Liver (tissue), 10 donors: ENCODE measurements at places on chromosomes 12 and 14. TPM values are rescaled to one million over a fixed set of nuclear protein-coding genes. Genes with fewer than 3 reads are reported as not detected.

DNA sequence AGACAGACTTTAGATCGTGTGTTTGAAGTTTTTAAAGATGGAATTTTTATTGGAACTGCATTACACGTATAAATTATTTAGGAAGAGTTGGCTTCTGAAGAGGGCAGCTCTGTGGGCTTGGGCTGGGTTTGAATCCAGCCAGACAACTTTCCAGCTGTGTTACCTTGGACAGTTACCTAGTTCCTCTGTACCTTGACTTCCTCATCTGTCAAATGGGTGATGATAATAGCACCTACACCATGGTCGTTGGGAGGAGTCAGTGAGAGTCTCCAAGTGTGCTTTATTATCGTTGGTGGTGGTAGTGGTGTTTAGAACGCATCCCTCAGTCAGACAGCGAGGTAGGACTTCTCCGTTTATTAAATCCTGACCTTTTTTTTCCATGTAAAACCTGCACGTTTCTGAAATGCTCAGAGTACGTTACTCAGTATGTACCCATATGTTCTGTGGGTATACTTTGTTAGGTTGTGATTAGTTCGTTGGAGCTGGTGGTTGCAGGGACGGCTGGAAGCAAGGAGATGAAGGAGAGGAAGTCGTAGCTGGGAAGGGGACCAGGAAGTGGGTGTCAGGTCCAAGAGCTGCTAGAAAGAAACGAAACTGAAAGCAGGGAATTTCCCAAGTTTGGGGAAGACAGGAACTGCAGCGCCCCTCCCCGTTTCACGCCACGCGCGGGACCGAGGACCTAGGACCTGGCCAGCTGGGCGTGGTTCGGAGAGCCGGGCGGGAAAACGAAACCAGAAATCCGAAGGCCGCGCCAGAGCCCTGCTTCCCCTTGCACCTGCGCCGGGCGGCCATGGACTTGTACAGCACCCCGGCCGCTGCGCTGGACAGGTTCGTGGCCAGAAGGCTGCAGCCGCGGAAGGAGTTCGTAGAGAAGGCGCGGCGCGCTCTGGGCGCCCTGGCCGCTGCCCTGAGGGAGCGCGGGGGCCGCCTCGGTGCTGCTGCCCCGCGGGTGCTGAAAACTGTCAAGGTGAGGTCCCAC is at the start of gene OAS3:
Gene OAS3 (plus strand): TSS at position 734 of the 979 bp plus-strand sequence. CDS start 57 bp downstream, at position 791.
- H3K36me3 ChIP-seq = no peaks in the 10 kb centered on the region
- peak within 1 kb of the TSS; percentile 66 for H3K27ac ChIP-seq
- peak; percentile 60 for DNase-seq
- peak within 1 kb of the TSS; percentile 84 for H3K4me3 ChIP-seq
- peaks cover 12% of the 10 kb centered on the region for H3K4me1 ChIP-seq
- H3K27me3 ChIP-seq = no peaks in the 10 kb centered on the region

TAS2R50 gene
- not detected for polyA plus RNA-seq

GRCh38 chr14:36515896-36516718 is 3.9 kb downstream of the NKX2-1 start:
- H3K36me3 ChIP-seq = no peaks in the 10 kb centered on the region
- no peak for DNase-seq
- no peak overlapping the region for H3K27ac ChIP-seq
- no peak overlapping the region for H3K4me3 ChIP-seq
- H3K27me3 ChIP-seq = peaks cover 32% of the 10 kb centered on the region

GRCh38 chr14:52473557-52473956 is 78.7 kb downstream of the TXNDC16 start:
- H3K4me1 ChIP-seq = no peaks in the 10 kb centered on the region
- DNase-seq = no peak
- no peak overlapping the region for H3K27ac ChIP-seq
- no peak overlapping the region for H3K4me3 ChIP-seq
- no peaks in the 10 kb centered on the region for H3K27me3 ChIP-seq

GRCh38 chr12:52687497-52688385 is 7.5 kb upstream of the KRT1 start:
- H3K36me3 ChIP-seq = no peaks in the 10 kb centered on the region
- no peak overlapping the region for H3K4me3 ChIP-seq
- no peak overlapping the region for H3K27ac ChIP-seq
- no peak for DNase-seq

AMHR2 gene
- polyA plus RNA-seq = 1.3 TPM

GRCh38 chr12:104506676-104507401 is 50.1 kb downstream of the CHST11 start:
- H3K4me3 ChIP-seq = no peak overlapping the region
- no peaks in the 10 kb centered on the region for H3K27me3 ChIP-seq
- no peak for DNase-seq
- H3K27ac ChIP-seq = no peak overlapping the region
- no peaks in the 10 kb centered on the region for H3K36me3 ChIP-seq
- H3K4me1 ChIP-seq = no peaks in the 10 kb centered on the region

DNA sequence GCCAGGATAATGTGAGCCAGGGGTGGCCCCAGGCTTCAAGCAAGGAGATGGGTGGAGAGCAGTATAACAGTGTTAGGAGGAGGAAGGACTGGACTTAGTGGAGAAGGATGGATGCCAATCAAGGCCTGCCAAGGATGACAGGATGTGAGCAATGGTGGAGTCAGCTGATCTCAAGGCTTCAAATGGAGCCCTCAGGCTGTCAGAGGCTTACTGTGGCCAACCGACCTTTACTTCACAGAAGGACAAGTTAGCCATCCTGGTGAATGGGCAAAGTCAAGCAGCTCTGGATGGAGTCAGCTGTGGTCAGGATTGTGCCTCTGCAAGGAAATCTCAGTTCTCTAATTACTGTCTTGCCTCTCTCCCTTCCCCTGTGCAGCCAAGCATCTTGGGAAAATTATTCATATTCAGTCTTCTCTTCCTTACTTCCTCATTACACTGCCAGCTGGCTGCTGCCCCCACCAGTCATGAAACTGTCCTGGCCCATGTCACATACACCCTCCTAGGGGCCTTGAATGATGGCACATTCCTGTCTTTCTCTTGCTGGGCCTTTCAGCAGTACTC is 7.6 kb upstream of the STAT6 start:
- no peak overlapping the region for H3K4me3 ChIP-seq
- no peaks in the 10 kb centered on the region for H3K4me1 ChIP-seq
- H3K36me3 ChIP-seq = no peaks in the 10 kb centered on the region
- H3K27me3 ChIP-seq = no peaks in the 10 kb centered on the region
- DNase-seq = no peak

B4GALNT3 gene
- polyA plus RNA-seq = not detected

GARIN6 gene
- not detected for polyA plus RNA-seq

SCAF11 gene
- polyA plus RNA-seq = 15.6 TPM

- H3K27me3 ChIP-seq = no peaks in the 10 kb centered on the region
- peaks cover 5% of the 10 kb centered on the region for H3K4me1 ChIP-seq
- DNase-seq = peak; percentile 83
- H3K36me3 ChIP-seq = peaks cover 3% of the 10 kb centered on the region
- H3K27ac ChIP-seq = no peak overlapping the region
- peak overlapping the region; percentile 34 for H3K4me3 ChIP-seq
These were observed 61.5 kb downstream of the LGMN start for GRCh38 chr14:92686900-92687427.

GRCh38 chr14:99388286-99388685 is 92.4 kb downstream of the SETD3 start:
- peaks cover 35% of the 10 kb centered on the region for H3K4me1 ChIP-seq
- no peaks in the 10 kb centered on the region for H3K27me3 ChIP-seq
- H3K4me3 ChIP-seq = no peak overlapping the region
- DNase-seq = no peak
- no peak overlapping the region for H3K27ac ChIP-seq
- no peaks in the 10 kb centered on the region for H3K36me3 ChIP-seq

CMAS gene
- polyA plus RNA-seq = 45.4 TPM

FAM222A gene
- polyA plus RNA-seq = 0.97 TPM

DNA sequence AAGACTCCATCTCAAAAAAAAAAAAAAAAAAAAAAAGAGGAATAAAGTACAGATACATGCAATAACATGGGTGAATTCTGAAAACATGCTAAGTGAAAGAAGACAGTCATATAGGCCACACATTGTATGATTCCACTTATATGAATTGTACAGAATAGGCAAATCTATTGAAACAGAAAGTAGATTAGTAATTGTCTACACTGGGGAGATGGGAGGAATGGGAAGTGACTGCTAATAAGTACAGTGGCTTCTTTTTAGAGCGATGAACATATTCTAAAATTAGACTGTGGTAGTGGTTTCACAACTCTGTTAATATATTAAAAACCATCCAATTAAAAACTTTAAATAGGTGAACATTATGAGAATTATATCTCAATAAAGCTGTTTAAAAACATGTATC is 74.4 kb downstream of the ANKS1B start:
- no peaks in the 10 kb centered on the region for H3K36me3 ChIP-seq
- no peak overlapping the region for H3K4me3 ChIP-seq
- no peak overlapping the region for H3K27ac ChIP-seq
- no peaks in the 10 kb centered on the region for H3K27me3 ChIP-seq
- H3K4me1 ChIP-seq = no peaks in the 10 kb centered on the region

DNA sequence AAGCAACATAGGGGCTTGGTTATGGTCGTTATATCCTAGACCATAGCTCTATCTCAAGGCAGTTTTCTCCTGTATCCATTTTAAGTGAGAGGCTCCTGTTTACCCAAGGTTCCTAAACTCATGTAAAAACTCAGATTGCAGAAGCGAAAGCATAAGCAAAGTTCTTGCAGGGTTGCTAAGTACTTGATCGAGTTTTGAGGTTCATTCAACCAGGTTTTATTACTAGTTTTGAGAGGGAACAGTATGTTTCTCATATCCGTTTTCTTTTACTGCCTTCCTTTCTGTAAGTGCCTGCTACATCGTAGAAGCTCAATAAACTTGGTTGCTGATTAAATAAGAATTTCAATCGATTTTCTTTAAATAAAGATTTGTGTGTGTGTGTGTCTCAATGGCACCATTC is 5.1 kb downstream of the AKAP3 start:
- DNase-seq = no peak
- H3K27ac ChIP-seq = no peak overlapping the region
- no peaks in the 10 kb centered on the region for H3K36me3 ChIP-seq

- no peaks in the 10 kb centered on the region for H3K27me3 ChIP-seq
- no peak overlapping the region for H3K4me3 ChIP-seq
- DNase-seq = no peak
- no peaks in the 10 kb centered on the region for H3K4me1 ChIP-seq
- no peak overlapping the region for H3K27ac ChIP-seq
These were observed 633.9 kb upstream of the LMO3 start for GRCh38 chr12:17239874-17240273.

DNA sequence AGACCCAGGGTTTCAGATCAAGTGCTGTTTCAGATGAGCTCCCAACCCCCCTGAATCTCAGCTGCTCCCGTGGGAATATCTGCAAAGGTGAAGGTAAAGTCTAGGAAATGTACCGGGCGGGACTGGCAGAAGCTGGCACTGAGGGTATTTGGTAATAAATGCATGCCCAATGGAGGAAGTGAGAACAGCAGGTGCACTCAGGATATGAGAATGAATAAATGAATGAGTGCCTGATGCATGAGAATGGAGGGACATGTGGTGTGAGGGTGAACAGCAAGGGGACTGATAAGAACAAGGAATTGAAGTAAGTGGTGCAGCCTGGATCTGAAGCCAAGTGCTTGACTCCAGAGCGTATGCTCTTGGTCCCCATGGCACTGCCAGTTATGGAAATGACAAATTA is 11.6 kb downstream of the RAPGEF3 start:
- H3K36me3 ChIP-seq = no peaks in the 10 kb centered on the region
- H3K27ac ChIP-seq = no peak overlapping the region
- H3K4me1 ChIP-seq = no peaks in the 10 kb centered on the region

- no peaks in the 10 kb centered on the region for H3K4me1 ChIP-seq
- no peaks in the 10 kb centered on the region for H3K36me3 ChIP-seq
- DNase-seq = no peak
- H3K27ac ChIP-seq = no peak overlapping the region
These were observed 1.6 kb downstream of the MGAT4C start for GRCh38 chr12:86254399-86255107.

DNA sequence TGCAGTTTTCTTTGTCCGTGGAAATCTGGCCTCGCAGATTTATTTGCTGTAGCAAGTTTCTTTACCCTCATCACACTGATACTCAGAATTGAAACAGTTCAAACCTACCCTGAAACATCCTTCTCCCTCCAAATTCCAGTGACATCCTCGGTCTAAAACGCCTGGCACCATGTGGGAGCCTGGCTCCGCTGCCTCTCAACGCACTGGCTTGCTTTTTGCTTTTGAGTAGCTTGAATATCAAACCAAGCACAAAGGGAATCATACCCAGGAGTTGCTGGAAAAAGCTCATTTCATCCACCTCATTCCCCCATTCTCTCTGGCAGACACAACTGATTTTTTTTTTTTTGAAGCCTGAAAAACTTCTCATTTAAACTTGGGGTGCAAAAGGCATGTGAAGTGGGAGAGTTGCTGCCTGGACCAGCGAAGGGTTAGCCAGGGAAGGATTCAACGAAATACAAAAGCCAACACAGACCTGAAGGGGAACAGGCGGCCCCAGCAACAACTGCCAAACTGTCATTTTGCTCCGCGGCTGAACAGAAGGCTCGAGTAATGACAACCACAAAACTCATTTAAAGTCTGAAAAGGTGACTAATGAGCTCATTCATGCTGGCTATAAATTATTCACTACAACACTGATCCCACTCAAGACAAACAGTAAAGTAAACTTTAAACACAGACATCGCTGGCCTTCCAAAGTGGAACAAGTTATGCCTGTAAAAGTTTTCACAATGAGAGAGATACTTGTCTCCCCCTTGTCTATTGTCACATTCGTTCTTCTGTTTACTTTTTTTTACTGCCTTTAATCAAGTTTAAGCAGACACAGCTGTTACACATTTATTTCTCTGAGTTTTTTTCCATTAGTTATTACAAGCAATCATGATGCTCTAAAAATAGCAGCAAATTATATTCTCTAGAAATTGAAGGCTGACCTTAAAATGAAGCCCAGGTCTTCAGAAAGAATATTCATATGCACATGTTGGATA is 12.5 kb upstream of the FOXN3 start:
- DNase-seq = no peak
- no peaks in the 10 kb centered on the region for H3K36me3 ChIP-seq
- H3K27ac ChIP-seq = peak overlapping the region; percentile 69
- no peaks in the 10 kb centered on the region for H3K27me3 ChIP-seq

CCDC175 gene
- polyA plus RNA-seq = not detected

LUM gene
- 9.5 TPM for polyA plus RNA-seq

- no peak overlapping the region for H3K4me3 ChIP-seq
- peak overlapping the region; percentile 59 for H3K27ac ChIP-seq
- H3K36me3 ChIP-seq = no peaks in the 10 kb centered on the region
These were observed 5.8 kb downstream of the WSB2 start for GRCh38 chr12:118055144-118055557.

DNA sequence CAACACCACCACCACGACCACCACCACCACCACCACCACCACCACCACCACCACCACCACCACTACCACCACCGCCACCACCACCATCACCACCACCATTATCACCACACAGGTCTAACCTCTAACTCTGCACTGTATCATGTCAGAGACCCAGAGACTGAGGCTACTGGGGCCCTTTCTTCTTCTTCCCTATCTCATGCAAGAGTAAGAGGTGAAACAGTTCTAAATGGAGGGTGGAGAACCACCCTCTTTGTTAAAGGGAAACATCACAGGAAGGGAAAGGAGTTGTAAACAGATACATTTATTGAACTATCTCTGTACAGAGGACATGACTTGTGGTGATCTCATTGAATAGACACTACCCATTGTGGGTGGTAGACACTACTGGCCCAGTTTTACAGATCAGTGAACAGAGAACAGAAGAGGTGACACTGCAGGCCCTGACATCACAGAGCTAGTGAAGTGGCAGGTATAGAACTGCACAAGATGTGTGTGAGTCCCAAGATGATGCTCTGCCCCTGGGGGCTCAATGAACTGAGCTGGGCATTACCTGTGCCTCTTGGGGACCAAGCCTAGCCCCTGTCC is 91.6 kb downstream of the FOXN3 start:
- peaks cover 19% of the 10 kb centered on the region for H3K4me1 ChIP-seq
- no peaks in the 10 kb centered on the region for H3K27me3 ChIP-seq
- no peaks in the 10 kb centered on the region for H3K36me3 ChIP-seq

GRCh38 chr14:106790189-106791036 is 1264.0 kb downstream of the TMEM121 start:
- no peaks in the 10 kb centered on the region for H3K36me3 ChIP-seq
- H3K27me3 ChIP-seq = no peaks in the 10 kb centered on the region
- no peak overlapping the region for H3K4me3 ChIP-seq
- DNase-seq = peak; percentile 73
- H3K27ac ChIP-seq = no peak overlapping the region

WNT1 gene
- not detected for polyA plus RNA-seq
